Ecto neural progenitor cell (in vitro differentiated cells): ENCODE measurements at places on chromosomes 4 and X.
A peak's percentile ranks its signal among the peaks of the same experiment; 100 is the strongest.

DNA sequence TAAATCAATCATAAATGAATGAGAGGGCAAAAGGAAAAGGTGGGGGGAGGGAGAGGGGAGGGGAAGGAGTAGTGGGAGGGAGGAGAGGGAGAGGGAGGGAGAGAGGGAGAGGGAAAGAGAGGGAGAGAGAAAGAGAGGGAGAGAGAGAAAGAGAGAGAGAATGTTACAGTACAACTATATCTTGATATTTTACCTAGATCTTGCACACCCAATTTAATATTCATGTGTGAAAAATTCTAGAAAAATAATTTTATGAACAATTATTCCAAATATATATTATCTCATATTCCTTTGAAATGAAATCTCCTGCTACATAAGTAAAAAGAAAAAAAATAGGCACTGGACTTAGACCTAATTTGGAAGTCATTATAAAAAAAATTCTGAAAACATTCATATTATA lies 120.0 kb downstream of the SCLT1 start:
- no peak for DNase-seq

DNA sequence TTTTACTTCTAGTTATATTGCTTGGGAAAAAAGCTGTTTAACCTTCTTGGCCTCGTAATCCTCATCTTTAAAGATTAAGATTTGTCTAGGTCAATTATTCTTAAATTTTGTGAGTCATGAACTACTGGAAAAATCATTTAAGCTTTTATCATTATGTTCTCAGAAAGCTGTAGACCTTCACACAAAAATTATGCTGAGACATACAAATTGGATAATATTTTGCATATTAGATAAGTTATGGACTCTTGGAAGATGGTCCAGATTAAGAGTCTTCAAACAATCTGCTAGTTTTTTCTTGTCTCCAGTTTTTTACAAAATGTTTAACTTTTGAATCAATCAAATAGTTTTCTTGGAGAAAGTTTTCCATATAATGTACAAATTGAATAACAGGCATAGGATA lies 108.1 kb upstream of the NEIL3 start:
- DNase-seq, result no peak

DNA sequence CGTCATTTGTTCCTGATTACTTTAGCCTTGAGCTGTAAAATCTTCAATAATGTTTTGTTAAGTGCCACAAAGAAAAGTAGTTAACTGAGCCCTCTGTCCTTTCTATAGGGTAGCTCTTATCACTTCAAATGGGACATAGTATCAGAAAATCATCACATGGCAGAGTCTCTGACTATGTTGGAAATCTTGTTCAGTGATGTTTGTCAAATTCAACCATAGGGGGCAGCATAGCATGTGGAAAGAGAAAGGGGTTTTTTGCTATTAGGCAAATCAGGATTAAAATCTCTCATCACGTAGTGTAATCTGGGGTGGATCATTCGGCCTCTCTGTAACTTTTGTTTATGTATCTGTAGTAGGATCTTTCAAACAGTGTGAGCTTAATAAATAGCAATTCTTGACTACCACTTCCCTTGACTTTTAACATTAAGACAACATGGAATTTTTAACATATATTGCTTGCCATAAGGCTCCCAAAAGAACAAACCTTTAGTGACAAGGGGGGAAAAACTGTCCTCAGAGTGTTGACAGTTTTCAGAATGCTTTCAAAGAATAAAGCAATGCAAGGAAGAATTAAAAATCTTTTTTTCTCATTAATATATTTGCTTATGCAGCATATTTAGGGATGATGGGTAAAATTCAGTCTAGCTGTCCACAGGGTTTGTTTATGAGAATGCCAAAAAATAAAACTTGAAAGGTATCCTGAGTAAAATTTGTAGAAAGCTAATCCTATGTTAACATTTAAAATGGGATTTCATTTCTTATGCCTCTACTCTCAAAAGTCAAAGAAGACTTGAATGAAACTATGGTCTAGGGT lies 127.2 kb downstream of the FBXW7 start:
- DNase-seq, result no peak

GRCh38 chrX:145506214-145506613 lies 258.9 kb downstream of the SPANXN1 start:
- DNase-seq, result no peak

- DNase-seq, result no peak
These were observed 803.9 kb upstream of the PCDH10 start for GRCh38 chr4:132344924-132345828.

- no peak for DNase-seq
These were observed 15.5 kb downstream of the NKX3-2 start for GRCh38 chr4:13528821-13529127.

DNA sequence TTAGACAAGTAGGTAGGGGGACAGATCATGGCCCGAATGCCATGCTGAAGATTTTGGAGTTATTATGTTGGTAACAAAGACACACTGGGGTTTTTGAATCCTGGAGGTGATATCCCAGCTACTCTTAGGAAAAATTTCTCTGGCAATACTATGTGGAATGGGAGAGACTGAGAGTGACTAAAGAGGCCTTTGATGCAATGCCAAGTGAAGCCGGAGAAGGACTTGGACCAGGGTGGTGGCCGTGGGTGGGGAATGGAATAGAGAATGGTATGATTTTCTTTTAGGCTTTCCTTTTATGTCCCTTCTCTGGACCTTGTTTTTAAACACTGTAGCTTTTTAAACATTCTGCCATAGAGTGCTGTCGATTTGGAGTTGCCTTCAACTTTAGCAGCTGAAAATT lies 141.6 kb downstream of the DCLK2 start:
- no peak for DNase-seq

DNA sequence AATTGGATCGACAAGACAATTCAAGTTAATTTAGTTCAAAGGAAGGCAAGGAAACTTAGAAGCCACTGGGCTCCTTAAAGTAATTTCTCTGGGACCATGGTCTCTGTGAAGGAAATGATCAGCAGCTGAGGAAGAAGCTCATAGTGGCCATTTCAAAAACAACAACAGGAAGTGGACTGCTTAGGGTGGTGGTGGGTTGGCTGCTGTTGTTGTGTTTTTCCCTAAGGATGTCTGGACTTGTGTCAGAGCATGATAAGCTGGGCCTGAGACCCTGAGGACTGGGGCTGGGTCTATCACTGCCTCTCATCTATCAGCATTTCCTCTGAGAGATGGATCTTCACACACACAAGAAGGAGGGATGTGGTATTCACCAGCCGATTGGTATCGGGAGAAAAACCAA lies 18.3 kb downstream of the KDR start:
- DNase-seq, result no peak

GRCh38 chrX:35890699-35891098 lies 28.8 kb upstream of the CFAP47 start:
- DNase-seq, result peak; percentile 45

- DNase-seq, result no peak
These were observed 12.3 kb upstream of the GRIA3 start for GRCh38 chrX:123171781-123172180.

GRCh38 chr4:18127030-18127429 lies 105.5 kb upstream of the LCORL start:
- no peak for DNase-seq

DNA sequence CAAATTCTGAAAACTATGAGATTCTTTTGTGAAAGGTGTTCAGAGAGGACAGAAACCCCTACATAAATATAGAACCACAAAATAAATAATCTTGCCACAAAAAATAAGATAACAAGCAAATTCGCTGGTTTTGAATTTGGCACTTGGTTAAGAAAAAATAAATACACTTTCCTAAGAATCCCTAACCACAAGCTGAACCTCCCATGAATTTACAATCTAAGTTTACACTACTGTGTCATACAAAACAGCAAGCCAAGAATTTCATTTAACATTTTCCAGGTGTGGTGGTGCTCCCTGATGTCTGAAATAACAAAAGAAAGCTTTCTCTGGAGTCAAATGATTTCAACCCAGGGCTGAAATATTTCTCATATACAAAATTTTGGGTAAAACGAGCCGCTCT lies 121.0 kb downstream of the KCNIP4 start:
- no peak for DNase-seq

DNA sequence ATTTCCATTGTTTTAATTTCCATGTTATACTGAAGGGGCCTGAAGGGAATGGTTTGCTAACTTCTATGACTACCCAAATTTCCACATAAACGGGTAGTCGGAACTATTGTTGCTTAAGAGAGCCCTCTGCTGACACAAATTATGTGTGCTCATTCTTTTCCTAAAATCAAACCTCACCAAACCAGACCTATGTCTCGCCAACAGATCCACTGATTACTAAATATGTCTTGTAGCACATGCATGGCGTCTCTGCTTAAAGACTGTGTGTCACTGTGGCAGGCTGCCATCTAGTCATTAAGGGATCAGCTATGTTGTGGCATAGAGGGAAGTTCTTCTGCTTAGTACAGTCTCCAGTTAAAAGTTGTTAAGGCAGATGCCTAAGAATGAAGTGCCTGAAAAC lies 25.1 kb downstream of the PIR start:
- DNase-seq, result no peak

DNA sequence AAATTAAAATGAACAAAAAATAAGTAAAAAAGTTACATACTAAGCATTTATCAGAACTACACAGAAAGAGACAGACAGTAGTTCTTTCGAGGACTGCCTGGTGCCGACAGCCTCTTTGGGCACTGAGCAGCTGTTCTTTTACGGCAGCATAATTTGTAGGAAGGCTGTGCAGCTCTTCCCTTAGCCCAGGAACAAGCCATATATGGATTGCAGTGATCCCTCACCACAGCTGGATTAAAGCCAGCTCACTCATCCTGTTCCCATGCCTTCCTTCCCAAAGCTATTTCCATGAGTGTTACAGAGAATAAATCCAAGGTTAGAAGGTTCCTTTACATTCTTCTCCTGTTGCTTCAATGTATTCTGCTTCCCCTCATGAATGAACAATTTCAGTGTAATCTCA lies 71.7 kb downstream of the DDX60L start:
- no peak for DNase-seq

DNA sequence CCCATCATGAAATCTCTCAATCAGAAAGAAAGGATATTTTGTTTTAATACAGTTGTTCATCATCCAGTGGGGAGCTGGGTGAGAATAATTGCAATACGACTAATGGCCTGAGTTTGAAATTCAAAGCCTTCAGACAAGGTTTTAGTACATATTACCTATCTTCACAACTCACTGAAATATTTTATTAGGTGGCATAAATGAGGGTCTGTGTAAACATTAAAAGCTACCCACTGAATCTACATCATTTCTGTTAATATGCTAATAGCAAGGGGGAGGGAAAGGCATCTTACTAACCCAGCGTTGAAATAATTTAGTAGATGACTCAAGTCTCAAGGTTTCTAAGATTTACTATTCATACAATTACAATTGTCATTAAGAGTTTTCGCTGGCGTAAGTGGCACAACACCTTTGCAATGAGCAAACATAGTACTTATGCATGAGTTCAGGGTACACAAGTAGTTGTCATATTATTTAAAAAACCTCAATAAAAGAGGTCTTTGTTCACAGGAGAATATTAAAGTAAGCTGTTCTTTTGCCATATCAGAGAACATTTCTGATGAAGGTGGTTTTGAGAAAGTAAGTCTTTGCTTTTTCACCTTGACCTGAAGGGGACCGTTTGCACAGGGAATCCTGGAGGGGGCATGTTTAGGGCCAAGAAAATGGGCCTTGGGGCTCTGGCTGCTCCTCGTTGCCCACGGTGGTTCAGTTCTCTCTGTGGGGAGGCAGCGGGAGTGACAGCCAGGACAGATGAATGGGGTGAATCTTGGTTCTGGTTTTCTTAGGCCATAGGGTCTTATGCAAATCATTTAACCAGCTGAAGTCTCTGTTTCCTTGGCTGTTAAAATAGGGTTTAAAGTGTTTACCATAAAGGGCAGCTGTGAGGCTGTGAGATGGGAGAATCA lies 4.5 kb upstream of the RHOH start:
- DNase-seq, result no peak

DNA sequence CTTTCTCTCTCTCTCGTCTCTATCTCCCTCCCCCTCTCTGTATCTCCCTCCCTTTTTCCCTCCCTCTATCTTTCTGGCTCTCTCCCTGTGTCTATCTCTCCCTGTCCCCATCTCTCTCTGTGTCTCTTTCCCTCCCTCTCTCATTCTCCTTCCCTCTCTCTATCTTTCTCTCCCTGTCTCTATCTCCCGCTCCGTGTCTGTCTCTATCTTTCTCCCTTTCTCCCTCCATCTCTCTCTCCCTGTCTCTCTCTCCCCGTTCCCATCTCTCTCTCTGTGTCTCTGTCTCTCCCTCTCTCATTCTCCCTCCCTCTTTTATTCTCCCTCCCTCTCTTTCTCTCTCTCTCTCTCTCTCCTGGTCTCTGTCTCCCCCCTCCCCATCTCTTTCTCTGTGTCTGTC lies 22.9 kb downstream of the IL3RA start:
- DNase-seq, result no peak

DNA sequence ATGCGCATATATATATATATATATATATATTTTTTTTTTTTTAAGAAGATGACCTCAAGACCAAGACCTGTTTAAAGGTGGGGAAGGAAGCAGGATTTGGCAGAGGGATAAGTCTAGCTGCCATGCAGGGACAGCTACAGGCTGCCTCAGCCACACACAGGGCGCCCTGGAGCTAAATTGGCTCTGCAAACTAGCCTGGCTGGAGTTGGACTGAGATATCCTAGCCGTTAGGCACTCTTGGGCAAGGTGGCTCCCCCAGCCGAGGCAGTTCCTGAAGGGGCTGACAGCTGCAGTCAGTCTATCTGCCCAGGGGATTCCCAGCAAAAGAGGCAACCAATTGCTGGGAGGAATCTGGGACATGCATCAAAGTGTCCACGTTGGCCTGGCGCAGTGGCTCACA lies 21.9 kb downstream of the TRIML1 start:
- no peak for DNase-seq

DNA sequence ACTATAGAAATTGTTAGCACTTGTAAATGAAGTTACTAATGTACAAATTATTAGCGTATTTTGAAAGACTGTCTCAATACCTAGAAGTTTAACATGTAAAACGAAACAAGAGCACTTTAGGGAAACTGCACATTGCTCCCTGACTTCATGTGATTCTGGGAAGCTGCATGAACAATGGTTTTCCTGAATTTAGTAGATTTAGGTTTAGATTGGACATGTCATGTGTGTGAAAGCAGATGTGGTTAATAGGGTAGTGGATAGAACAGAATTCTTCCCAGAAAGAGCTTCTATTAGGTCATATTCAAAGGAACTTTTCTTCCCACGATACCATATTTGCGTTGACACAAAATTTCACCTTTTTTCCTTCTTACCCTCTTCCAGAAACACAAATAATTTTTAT lies 14.9 kb upstream of the CXCL8 start:
- no peak for DNase-seq

DNA sequence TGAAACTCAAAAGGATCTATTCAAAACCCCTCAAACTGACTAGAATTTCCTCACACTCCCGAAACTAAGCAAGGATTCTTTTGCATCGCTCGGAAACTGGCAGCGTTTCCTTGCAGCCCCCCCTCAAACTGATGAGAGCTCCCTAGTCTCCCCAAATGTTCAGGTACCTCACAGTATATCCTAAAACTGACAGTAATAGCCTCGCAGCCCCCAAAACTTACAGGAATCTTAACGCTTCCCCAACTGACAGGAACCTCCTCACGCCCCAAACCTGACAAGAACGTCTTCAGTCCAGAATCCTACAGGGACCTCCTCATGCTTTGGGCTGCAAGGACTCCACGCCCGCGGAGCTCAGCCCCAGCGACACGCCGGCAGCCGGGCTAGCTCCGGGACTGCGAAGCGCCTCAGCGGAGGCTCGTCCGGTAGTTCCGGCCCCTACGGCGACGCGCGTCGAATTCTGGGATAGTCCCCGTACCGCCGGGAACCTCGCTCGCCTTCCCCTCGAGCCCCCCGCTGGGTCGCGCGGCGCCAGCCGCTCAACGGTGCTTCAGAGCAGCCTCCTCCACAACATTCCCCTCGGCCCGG lies 640 bp downstream of the PHF8 start:
- no peak for DNase-seq

GRCh38 chr4:146179784-146180370 lies 4.4 kb downstream of the LSM6 start:
- DNase-seq, result no peak

- DNase-seq, result no peak
These were observed 74.9 kb downstream of the CRLF2 start for GRCh38 chrX:1137531-1137930.
